ENCODE measurements at places on chromosomes 12 and 14. TPM values are rescaled to one million over a fixed set of nuclear protein-coding genes. Genes with fewer than 3 reads are reported as not detected.

CLEC14A gene
- not detected for total RNA-seq

CMTM5 gene
- total RNA-seq, result not detected

WSCD2 gene
- total RNA-seq, result 1.9 TPM

YLPM1 gene
- 85.9 TPM for total RNA-seq

SPIC gene
- 0.37 TPM for total RNA-seq

BEST3 gene
- total RNA-seq, result not detected

GRCh38 chr12:76422154-76422542 is 73.9 kb upstream of the BBS10 start:
- no peak for DNase-seq

DNA sequence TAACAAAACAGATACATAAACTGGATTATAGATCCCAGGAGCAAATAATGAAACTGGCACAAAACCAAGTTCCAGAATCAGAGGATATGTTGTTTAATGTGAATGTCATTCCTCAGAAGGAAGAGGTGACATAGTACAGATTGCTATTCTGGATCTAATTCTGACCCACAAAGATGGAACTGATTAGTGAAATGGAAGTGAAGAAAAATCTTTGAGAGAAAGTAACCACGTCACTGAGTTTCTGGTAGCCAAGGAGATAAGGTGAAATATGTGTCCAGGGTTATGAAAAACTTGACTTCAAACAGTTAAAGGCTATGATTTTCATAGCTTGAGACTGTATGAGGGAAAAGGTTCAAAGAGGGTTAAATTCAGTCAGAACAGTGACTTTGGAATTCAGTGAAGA is 8.3 kb downstream of the OR10AD1 start:
- DNase-seq, result no peak

DNA sequence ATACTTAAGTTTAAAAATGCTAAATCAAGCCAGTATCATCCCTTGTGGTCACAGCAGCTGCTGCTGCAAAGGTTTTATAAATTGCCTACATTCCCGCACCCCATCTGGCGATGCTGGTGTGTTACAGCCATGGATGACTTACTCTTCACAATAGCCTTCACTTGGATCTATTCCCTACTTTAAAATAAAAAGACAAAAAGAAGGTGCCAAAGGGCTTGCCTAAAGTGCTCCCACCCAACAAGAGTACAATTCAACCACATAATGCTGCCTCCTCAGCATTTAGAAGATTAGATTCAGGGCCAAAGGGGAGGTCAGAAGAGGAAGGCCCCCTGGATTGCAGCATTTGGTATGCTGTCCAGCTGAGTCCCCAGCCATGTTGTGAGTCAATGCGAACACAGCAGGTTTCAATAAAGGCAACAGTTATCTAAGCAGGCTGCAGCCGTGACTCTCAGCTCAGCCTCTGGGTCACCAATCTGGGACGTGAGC is 176.1 kb downstream of the DAD1 start:
- DNase-seq, result no peak

GRCh38 chr12:3229577-3229976 is 152.4 kb downstream of the TSPAN9 start:
- DNase-seq, result no peak

DNA sequence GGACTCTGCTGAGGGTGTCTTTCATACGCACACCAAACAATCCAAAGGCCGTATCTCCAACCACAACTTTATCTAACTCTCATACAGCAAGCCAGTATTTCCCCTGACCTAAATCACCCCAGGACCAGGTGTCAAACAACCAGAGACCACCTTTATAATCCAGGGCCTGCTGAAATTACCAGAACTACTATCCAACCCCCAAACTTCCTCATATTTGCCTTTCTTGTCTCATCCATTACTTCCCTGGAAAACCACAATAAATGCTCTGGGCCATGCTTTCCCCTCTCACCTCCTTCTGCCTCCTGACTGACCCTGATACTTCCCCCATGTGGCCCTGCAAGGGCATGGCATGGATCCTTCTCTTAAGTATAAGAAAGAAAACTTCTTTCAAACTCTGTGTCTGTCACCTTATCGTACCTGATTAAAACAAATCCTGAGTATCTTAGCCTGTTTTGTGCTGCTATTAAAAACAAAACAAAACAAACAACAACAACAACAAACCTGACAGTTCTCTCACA is 44.7 kb upstream of the CRACR2A start:
- DNase-seq, result no peak

- DNase-seq, result no peak
These were observed 57.4 kb downstream of the PLXNC1 start for GRCh38 chr12:94205822-94206221.

- DNase-seq, result peak; percentile 79
These were observed at the start of gene KCNMB4 for GRCh38 chr12:70365648-70366518. KCNMB4 (plus strand) TSS chr12:70366290; CDS start chr12:70366735, 445 bp downstream.

- DNase-seq, result peak; percentile 68
These were observed 268 bp downstream of the NDUFB1 start for GRCh38 chr14:92121207-92121669.
